ENCODE measurements at places on chromosomes 4 and X.

DNA sequence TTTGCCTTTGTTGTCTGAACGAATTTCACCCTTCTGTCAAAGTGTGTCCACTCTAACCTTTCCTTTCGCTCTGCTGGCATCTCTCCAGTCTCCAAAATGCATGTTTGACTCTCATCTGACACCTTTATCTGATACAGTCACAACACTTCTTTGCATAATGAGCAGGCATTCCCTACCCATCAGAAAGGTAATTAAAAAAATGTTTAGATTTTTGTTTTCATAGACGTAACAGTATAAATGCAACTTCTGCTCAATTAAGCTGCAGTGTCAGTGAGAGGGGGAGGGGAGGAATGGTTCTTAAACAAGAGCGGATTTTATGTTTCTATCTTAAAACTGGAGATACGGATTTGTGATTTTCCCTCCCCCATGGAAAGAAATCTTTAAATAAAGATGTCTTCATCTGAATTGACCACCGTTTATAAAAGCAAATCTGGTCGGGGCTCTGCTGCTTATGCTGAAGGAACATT, 70.2 kb downstream of the CXXC4 start:
- DNase-seq = peak; percentile 73

DNA sequence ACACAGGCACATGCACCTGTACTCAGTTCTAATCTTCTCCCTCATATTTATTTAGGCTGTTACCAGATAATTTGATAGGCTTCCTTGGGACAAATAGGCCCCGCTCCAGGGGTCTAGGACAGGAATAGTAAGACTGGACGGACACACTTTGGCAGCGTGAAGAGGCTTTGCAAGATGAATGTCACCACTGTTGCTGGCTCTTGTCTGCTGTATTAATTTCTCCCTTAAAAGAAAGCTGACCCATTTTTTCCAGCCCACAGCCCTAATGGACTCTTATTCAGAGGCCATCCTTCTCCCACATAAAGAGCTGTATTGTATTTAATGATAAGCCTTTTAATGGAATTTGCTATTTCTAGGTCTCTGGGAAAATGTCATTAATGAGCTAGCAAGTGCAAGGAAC, 18.0 kb downstream of the FAM184B start:
- DNase-seq = peak; percentile 88

DNA sequence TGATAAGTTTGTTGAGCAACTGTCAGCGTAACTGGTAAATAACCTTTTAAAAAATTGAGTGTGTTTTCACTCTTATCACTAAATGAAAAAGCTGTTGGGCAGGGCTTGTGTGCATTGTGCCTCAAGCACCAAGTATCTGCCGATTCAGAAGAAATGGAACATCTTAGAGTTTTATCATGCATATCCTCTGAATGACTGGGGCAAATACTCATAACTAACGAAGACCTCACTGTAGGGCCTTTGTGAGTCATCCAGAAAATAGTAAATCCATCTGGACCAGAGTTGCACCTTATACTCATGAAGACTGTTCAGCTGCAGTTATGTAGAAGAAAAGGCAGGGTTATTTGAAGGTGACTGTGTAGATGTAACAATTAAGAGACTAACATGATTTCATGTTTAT, 222.1 kb downstream of the CAMK2D start:
- DNase-seq = no peak

GRCh38 chr4:61517144-61517543, 317.0 kb downstream of the ADGRL3 start:
- no peak for DNase-seq

- DNase-seq = peak; percentile 19
Measured at GRCh38 chr4:102218656-102219055, 126.6 kb downstream of the SLC39A8 start.

GRCh38 chr4:186676531-186677161, 47.0 kb downstream of the FAT1 start:
- DNase-seq = no peak

- no peak for DNase-seq
Measured at GRCh38 chr4:115780268-115780667, 666.8 kb upstream of the NDST4 start.

GRCh38 chr4:4637710-4638109, 95.9 kb upstream of the STX18 start:
- no peak for DNase-seq

DNA sequence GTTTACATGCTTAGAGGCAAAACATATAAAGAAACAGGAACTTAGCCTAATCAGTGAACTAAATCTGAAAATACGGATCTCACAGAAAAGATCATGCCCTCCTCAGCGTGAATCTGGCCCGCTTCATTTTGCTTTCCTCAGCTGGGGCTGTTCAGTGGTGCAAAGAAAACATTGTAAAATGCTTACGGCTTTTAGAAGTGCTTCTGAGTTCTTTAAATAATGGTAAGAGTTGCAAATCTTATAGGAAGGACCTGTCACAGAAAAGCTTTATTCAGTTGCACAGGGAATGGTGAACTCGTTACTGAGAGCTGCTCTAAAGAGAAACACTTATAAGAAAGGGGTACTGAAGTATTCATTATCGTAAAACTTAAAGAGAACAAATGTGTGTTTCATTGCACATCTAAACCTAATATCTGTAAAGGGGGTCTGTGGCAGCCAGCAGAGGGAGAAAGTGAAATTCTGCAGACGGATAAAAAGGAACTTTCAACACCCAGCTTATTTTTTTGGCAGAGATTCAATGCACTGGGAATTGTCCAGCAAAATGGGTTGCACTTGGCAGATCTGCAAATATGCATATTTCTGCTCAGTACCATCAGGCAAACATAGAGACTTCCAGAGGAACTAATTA, 139.2 kb upstream of the ANK2 start:
- peak; percentile 65 for DNase-seq

- no peak for DNase-seq
Measured at GRCh38 chr4:168273838-168274237, 44.7 kb downstream of the DDX60 start.

DNA sequence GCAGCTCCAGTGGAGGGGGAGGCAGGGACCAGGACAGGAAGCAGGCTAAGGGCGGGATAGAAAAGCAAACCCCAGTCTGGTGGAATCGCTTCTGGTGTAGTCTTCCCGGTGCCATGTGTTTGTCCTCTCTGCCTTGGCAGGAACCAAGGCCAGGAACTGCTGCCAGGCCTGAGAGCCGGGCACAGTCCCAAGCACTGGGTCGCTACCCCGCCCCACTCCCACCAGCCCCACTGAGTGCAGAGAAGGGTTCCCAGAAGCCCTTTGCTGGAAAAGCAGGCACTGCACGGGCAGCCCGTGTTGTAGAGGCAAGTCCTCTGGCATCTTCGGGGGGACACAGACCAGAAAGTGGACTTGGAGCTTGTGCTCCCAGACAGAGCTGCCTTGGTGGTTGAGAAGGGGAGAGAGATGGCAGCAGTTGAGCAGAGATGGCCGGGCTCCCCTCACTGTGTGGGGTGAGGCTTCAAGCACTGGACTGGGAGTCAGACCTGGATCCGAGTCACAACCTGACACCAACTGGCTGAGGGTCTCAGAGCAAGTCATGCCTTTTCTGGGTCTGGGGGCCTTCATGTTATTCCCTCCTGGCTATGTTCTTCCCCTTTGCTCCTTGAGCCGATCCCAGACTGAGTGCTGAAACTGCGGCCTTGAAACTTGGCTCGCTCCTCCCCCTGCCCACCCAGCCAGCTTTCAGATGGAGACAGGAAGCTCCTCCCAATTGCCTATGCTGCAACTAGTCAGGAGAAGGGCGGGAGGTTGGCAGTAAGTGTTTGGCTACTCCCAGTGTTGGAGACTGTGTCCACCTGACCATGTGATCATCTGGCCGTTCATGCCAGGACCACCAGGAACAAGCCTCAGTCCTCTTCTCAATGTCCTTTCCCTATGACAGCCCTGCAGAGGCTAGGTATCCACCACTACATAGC, 59.7 kb upstream of the MTM1 start:
- DNase-seq = peak; percentile 22

DNA sequence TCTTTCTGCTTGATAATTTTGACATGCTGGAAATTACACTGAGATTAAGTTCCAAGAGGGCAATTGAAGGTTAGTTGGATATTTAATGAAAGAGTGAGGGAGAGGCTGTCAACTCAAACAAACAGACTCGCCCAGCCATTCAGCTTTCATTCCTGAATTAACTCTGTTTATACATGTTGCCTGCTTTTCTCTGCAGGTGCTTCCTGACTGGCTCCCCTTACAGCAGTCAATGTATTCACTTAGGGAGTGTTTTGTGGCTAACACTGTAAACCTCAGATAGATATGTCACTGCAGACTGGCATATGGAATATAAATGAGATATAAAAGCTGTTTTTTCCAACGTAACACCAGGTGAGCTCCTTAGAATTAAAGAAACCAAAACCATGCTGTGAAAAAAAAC, 28.7 kb downstream of the TMPRSS11A start:
- DNase-seq = no peak

- no peak for DNase-seq
Measured at GRCh38 chr4:108465886-108466500, 154.4 kb upstream of the RPL34 start.

DNA sequence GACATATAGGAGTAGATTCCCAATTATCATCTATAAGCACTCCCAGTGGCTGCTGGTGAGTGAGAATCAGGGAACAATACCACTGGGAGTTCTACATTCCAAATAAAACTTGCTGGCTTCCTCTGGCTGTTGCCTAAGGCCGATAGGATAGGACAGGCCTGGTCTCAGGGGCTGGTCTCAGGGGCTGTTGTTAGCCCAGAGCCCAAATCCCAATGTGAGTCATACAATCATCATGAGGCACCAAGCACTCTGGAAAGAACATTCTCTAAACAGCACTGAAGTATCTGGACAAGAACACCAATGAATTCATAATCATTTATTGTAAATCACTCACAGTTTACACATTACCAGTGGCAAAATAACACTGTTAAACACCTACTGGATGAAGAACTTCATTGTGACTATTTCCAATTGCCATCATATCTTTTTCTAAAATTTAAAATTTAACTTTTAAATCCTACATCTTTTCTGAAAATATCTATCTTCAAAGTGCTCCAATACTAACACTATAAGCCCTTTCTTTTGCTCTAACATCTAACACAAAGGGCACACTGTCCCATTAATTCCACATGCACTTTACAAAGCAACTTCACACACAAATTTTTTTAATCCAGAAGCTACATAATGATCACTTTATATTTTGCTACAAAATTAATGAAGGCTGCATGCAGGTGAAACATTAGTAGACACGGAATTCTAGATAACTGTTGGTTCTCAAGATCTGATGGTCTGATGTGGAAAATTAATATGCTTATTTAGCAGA, 67.6 kb upstream of the TMEM150C start:
- DNase-seq = no peak

DNA sequence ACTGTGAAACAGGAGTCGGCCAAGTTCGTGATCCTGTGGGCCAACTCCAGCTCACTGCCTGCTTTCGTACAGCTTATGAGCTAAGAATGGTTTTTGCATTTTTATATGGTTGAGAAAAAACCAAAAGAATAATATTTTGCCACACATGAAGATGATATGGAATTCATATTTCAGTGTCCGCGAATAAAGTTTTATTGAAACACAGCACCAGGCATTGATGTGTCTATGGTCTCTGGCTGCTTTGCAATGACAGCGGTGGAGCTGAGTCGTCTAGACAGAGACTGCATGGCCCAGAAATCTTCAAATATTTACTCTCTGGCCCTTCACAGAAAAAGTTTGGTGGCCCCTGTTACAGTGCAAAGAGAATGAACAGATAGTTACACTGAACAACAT, 20.2 kb downstream of the CLCN4 start:
- no peak for DNase-seq

GRCh38 chrX:29143356-29143755, 556.1 kb downstream of the IL1RAPL1 start:
- no peak for DNase-seq

DNA sequence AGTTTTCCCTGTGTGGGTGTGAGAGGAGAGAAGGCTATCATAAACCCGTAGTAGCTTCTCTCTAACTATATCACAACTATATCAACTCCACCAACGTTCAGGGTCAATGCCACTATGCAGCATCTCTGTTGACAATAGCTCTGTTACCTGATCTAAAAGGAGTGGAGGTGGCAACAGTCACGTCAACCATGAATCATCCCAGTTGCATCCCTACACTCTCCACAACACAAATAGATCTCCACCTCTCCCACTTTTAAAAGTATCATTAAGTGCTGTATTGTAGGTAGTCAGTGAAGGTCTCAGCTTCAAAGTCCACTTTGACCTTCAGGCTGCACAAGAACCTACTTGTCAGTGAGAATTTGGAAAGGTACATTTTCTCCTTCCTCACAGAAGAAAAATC, 600.5 kb upstream of the GRIA3 start:
- no peak for DNase-seq

- peak; percentile 16 for DNase-seq
Measured at GRCh38 chr4:77308843-77309242, 151.8 kb downstream of the CCNG2 start.

DNA sequence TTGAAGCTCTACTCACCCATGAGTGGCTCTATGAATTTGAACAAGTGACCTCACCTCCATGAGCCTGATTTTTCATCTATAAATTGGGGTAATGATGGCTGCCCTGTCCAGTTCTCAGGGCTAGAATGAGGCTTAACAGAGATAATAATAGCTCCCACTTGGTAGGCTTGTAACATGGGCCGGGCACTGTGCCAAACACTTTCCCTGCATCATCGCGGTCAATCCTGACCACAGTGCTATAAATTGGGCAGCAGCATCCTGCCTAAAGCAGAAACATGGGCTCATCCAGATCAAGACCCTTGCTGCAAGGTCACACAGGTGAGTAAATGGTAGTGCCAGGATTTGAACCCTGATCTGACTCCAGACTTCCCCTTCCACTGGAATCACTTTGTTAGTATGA, 12.8 kb downstream of the APLN start:
- DNase-seq = no peak

DNA sequence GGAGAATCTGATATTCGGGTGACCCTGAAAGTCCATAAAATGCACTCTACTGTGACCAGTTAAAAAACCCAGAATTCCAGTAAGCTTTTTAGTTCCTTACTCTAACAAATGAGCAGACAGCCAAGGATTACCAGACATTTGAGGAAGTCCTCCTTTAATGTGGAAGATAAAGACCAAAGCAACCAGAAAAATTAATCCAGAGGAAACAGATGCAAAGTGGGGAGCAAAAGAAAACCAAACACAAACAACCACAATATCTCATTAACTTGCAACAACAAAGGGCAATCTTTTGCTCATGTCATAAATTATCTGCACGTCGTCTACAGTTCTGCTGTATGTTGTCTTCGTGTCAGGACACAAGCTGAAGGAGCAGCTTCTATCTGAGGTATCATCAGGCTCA, 164.4 kb downstream of the PJA1 start:
- DNase-seq = no peak

GRCh38 chrX:78063687-78064086, 40.4 kb upstream of the PGK1 start:
- no peak for DNase-seq

- peak; percentile 75 for DNase-seq
Measured at GRCh38 chr4:124790471-124790870, 77.9 kb upstream of the ANKRD50 start.

- no peak for DNase-seq
Measured at GRCh38 chr4:14835708-14836425, 166.4 kb upstream of the CPEB2 start.

- DNase-seq = no peak
Measured at GRCh38 chrX:129769467-129770154, 10.1 kb upstream of the SASH3 start.

GRCh38 chrX:148049441-148049840, 68.3 kb downstream of the FMR1NB start:
- DNase-seq = peak; percentile 68

- DNase-seq = no peak
Measured at GRCh38 chr4:106160560-106160959, 155.4 kb downstream of the TBCK start.
